ENCODE measurements at places on chromosomes 12 and 14.
A peak's percentile ranks its signal among the peaks of the same experiment; 100 is the strongest.

DNA sequence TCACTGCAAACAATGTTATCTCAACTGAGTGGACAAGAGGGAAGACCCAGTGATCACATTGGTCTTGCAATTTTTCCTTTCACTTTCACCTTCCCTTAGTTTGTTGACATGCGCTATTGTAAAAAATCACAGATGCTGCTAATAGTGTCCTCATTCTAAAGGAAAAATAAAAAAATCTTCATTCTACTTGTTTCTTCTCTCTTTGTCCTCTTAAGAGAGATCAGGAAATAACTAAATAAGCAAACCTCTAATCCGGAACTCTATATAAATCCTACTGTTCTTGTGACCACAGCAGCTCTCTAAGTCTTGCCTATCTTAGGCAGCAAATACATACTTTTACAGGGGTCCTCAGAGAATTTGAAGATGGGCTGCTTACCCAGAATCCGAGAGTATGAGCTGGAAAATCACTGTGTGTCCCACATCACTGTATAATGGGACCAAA, 257.7 kb downstream of the NAV3 start:
- peak; percentile 42 for DNase-seq

GRCh38 chr12:48901278-48901677, 24.0 kb downstream of the FKBP11 start:
- peak; percentile 25 for DNase-seq

DNA sequence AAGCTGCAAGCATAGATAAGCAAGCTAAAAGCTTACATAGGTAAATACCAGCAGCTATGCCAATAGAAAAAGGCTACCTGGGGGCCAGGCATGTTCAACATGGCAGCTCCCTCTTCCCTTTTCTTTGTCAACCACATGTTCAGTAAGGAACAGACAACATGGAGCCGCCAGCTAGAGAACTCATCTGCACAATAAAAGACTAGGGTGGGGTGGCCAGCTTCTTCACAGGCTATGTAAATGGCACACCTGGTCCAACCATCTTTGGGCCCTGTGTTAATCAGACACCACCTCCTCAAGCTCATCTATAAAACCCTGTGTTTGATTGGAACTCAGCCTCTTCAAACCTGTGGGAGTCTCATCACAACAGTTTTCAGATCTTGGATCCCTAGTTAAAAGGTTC, 129.7 kb upstream of the TMPO start:
- DNase-seq, result no peak

GRCh38 chr12:109294286-109294796, 14.7 kb downstream of the FOXN4 start:
- DNase-seq, result no peak

DNA sequence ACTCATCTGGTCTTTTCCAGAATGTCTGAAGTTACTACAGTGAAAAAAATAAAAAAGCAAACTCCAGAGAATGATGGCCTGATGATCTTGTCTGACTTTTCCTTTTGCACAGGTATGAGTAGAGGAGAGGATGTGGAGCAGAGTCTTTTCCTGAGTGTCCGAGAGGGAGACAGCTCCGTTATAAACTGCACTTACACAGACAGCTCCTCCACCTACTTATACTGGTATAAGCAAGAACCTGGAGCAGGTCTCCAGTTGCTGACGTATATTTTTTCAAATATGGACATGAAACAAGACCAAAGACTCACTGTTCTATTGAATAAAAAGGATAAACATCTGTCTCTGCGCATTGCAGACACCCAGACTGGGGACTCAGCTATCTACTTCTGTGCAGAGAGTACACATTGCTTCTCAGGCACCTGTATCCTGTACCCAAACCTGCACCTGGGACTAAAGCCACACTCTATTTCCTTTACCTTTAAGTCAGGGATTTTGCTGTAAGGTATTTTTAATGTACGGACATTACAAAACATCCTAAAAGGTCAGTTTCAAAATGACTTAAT, 75.8 kb upstream of the OR4E1 start:
- no peak for DNase-seq

GRCh38 chr14:49677643-49678042, 10.4 kb downstream of the POLE2 start:
- no peak for DNase-seq
